ENCODE measurements at places on chromosomes 4 and X.
A peak's percentile ranks its signal among the peaks of the same experiment; 100 is the strongest.

DNA sequence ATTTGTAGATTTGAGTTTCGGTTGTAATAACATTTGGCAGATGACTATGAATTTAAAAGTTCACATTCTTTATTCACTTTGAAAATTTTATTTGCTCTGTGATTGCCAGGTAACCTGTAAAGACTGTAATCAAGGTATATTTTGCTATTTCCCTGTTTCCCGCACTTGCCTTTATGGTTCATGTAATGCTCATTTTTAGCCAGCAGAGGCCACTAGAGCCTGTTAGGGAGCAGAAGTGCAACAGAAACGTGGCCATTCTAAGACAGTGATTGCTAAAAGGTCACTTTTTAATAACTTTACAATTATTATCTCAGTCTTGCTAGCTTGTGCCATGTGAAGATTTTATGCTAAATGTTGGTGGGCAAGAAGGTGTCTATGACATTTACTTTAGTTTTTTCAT lies 12.4 kb downstream of the YIPF6 start:
- peak; percentile 54 for DNase-seq

DNA sequence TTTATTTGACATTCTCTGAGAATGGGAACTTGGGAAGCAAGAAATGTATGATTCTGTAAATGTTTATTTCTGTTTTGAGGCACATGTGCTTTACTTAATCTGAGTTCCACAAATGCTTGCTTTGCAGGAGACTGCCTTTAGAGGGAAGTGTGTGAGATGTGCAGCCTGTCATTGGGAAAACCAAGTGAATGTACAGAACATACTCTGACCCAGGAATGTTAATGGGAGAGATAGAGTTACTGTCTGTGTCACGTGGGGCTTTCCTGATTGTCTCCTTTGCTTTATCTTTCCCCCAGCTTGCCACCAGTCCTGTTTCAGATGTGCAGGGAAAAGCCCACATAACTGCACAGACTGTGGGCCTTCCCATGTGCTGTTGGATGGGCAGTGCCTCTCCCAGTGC lies 218.6 kb upstream of the ANXA3 start:
- DNase-seq, result no peak

DNA sequence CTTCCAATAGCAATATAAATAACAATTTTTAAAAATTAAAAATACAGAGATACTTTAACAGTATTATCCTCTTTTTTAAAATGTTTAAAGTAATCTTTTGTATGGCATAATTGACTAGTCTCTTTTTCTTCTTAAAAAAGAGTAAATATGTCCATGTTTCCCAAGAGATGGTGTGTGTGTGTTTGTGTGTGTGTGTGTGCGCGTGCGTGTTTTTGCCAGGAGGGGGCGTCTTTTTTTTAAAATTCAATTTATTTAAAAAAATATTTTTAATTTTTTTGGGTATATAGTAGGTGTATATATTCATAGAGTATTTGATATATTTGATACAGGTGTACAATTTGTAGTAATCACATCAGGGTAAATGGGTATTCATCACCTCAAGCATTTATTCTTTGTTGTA lies 1073.7 kb downstream of the PCDH7 start:
- DNase-seq, result no peak

- no peak for DNase-seq
Measured at GRCh38 chr4:61192392-61192791, 7.7 kb upstream of the ADGRL3 start.

DNA sequence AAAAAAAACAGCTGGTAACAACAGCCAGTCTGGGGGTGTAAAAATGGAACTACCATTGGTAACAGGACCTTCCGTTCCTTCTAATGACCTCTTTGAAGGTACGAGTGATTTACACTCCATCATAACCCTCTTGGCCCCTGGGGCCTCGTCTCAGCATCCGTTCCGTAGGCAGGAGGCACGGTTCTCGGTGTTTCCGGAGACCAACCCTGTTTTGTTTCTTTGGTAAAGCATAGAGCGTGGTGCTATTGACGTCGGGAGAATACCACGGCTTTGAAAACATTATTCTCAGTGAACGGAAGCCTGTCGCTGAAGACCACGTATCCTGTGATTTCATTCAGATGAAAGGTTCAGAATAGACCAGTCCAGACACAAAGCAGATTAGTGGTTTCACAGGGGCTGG lies 198.9 kb downstream of the ASMT start:
- peak; percentile 17 for DNase-seq

GRCh38 chr4:74255096-74255495 lies 53.2 kb upstream of the EPGN start:
- DNase-seq, result no peak

DNA sequence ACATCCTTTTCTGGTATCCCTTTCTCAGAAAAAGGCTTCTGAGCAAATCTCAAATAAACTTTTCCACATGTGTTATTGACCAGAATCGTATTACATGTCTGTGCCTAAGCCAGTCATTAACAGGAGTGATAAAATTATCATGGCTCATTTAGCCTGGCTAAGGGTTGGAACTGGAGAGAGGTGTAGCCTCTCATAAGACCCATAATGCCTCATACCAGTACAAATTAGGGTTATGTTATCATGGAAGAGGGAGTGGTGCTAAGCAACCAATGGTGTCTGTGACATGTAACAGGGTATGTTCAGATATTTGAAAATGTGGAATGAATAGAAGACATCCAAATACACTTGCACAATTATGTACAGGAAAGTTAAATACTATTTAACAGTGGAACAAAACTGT lies 99.6 kb upstream of the CCDC160 start:
- no peak for DNase-seq

DNA sequence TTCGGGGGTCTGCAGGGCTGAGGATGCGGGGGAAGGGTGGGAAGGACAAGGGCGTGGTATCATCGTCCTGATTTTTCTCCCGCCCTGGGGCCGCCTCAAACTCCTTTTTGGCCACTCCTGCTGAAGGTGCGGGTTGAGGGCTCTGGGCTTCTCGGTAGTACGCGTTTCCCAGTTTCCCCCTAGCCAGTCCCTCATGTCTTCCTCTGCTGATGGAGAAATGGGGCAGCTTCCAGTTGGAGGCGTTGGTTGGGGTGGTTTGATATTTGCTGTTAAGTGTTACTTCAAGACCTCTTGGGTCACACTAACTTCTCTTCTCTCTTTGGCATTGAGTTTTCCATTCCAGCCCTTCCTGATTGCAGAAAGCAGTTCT lies 482 bp downstream of the GSTCD start:
- peak; percentile 10 for DNase-seq

GRCh38 chrX:64894454-64895038 lies 81.7 kb downstream of the ZC4H2 start:
- DNase-seq, result peak; percentile 34

DNA sequence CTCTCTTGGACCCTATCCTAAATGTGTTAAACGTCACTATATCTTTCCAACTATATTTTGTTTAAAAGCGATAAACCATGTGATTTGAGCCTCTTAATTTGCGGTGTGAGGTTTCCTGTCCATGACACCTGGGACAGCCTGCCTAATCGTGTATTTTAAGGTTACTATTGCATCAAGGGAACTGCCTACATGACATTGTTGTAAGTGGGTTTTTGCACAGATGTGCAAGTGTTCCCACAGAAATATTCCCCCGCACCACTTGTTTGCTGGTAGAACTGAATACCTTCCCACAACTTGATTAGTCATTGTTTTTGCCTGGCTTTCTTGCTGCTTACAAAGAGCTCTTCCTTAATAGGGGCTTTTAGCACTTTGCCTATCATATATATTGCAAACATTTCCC lies 5.1 kb upstream of the FAM184B start:
- DNase-seq, result no peak

GRCh38 chr4:112765317-112765974 lies 128.5 kb downstream of the LARP7 start:
- peak; percentile 19 for DNase-seq

- DNase-seq, result no peak
Measured at GRCh38 chr4:72457158-72457557, 111.9 kb downstream of the ADAMTS3 start.

- no peak for DNase-seq
Measured at GRCh38 chrX:154349979-154350378, 24.5 kb downstream of the FLNA start.

DNA sequence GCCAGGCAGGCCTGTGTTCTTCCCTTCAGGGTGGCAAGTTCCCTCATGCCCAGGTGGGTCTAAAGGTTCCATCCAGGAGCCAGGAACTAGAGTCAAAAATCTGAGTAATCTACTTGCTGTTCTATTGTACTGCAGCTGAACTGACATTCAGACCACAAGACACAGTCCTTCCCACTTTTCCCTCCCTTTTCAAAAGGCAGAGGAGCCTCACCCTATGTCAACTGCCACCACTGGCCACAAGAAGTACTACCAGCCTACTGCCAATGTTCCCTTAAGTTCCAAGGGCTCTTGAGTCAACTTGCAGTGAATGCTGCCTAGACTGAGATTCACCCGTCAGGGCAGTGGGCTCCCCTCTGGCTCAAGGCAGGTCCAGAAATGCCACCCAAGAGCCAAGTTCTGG lies 133.5 kb downstream of the FAM47B start:
- no peak for DNase-seq

- DNase-seq, result no peak
Measured at GRCh38 chrX:154373340-154374306, 811 bp downstream of the FLNA start.
